ENCODE measurements at places on chromosomes 13 and 19.

- DNase-seq: no peak
- H3K36me3 ChIP-seq: no peaks in the 10 kb centered on the region
- no peaks in the 10 kb centered on the region for H3K4me1 ChIP-seq
- no peak overlapping the region for H3K27ac ChIP-seq
- peaks cover 11% of the 10 kb centered on the region for H3K27me3 ChIP-seq
- no peak overlapping the region for H3K4me3 ChIP-seq
Measured at GRCh38 chr13:111577956-111578605, 257.6 kb downstream of the TEX29 start.

- peaks cover 71% of the 10 kb centered on the region for H3K27me3 ChIP-seq
- no peak overlapping the region for H3K4me3 ChIP-seq
- no peak for DNase-seq
- H3K27ac ChIP-seq: no peak overlapping the region
- H3K4me1 ChIP-seq: peaks cover 5% of the 10 kb centered on the region
Measured at GRCh38 chr13:110458594-110459365, 102.7 kb downstream of the RAB20 start.

GRCh38 chr13:108283110-108283509 lies 13.6 kb downstream of the TNFSF13B start:
- H3K36me3 ChIP-seq: no peaks in the 10 kb centered on the region
- DNase-seq: no peak
- H3K4me3 ChIP-seq: no peak overlapping the region
- no peaks in the 10 kb centered on the region for H3K4me1 ChIP-seq

- peaks cover 3% of the 10 kb centered on the region for H3K36me3 ChIP-seq
- peaks cover 20% of the 10 kb centered on the region for H3K4me1 ChIP-seq
- H3K27me3 ChIP-seq: no peaks in the 10 kb centered on the region
- peak overlapping the region; percentile 61 for H3K27ac ChIP-seq
- DNase-seq: no peak
Measured at GRCh38 chr19:46824890-46825730, 25.5 kb downstream of the AP2S1 start.

GRCh38 chr13:51230477-51231105 lies 8.4 kb downstream of the FAM124A start:
- peaks cover 3% of the 10 kb centered on the region for H3K4me1 ChIP-seq
- H3K4me3 ChIP-seq: no peak overlapping the region
- H3K27me3 ChIP-seq: peaks cover 55% of the 10 kb centered on the region
- no peak for DNase-seq
- H3K36me3 ChIP-seq: no peaks in the 10 kb centered on the region
- H3K27ac ChIP-seq: no peak overlapping the region

GRCh38 chr13:113949546-113949945 lies 24.3 kb downstream of the C13orf46 start:
- peak overlapping the region; percentile 49 for H3K27ac ChIP-seq
- peaks cover 44% of the 10 kb centered on the region for H3K36me3 ChIP-seq
- no peak overlapping the region for H3K4me3 ChIP-seq
- H3K4me1 ChIP-seq: no peaks in the 10 kb centered on the region
- DNase-seq: no peak
- no peaks in the 10 kb centered on the region for H3K27me3 ChIP-seq

- no peak overlapping the region for H3K27ac ChIP-seq
- H3K4me3 ChIP-seq: no peak overlapping the region
- H3K36me3 ChIP-seq: no peaks in the 10 kb centered on the region
- no peak for DNase-seq
- no peaks in the 10 kb centered on the region for H3K4me1 ChIP-seq
Measured at GRCh38 chr13:109836629-109837607, 50.5 kb upstream of the IRS2 start.

GRCh38 chr19:21127001-21127400 lies 14.8 kb upstream of the ZNF431 start:
- DNase-seq: no peak
- H3K36me3 ChIP-seq: no peaks in the 10 kb centered on the region
- H3K27ac ChIP-seq: no peak overlapping the region
- no peaks in the 10 kb centered on the region for H3K4me1 ChIP-seq
- peaks cover 5% of the 10 kb centered on the region for H3K27me3 ChIP-seq
- no peak overlapping the region for H3K4me3 ChIP-seq

- peaks cover 3% of the 10 kb centered on the region for H3K36me3 ChIP-seq
- peaks cover 31% of the 10 kb centered on the region for H3K4me1 ChIP-seq
- no peak overlapping the region for H3K4me3 ChIP-seq
- H3K27ac ChIP-seq: peak overlapping the region; percentile 41
- no peaks in the 10 kb centered on the region for H3K27me3 ChIP-seq
Measured at GRCh38 chr19:6246174-6247006, 33.4 kb downstream of the MLLT1 start.

- H3K4me1 ChIP-seq: no peaks in the 10 kb centered on the region
- no peaks in the 10 kb centered on the region for H3K36me3 ChIP-seq
- H3K4me3 ChIP-seq: no peak overlapping the region
- H3K27me3 ChIP-seq: no peaks in the 10 kb centered on the region
- no peak for DNase-seq
Measured at GRCh38 chr13:106100171-106100919, 435.1 kb downstream of the EFNB2 start.

GRCh38 chr19:2014731-2015607 lies 545 bp downstream of the BTBD2 start:
- peaks cover 37% of the 10 kb centered on the region for H3K4me1 ChIP-seq
- peak overlapping the region; percentile 74 for H3K4me3 ChIP-seq
- peak; percentile 23 for DNase-seq
- H3K27ac ChIP-seq: peak overlapping the region; percentile 68
- peaks cover 12% of the 10 kb centered on the region for H3K36me3 ChIP-seq

GRCh38 chr13:75960538-75960994 lies 324.4 kb downstream of the LMO7 start:
- H3K27ac ChIP-seq: no peak overlapping the region
- DNase-seq: no peak
- no peaks in the 10 kb centered on the region for H3K4me1 ChIP-seq
- no peaks in the 10 kb centered on the region for H3K36me3 ChIP-seq
- no peak overlapping the region for H3K4me3 ChIP-seq

DNA sequence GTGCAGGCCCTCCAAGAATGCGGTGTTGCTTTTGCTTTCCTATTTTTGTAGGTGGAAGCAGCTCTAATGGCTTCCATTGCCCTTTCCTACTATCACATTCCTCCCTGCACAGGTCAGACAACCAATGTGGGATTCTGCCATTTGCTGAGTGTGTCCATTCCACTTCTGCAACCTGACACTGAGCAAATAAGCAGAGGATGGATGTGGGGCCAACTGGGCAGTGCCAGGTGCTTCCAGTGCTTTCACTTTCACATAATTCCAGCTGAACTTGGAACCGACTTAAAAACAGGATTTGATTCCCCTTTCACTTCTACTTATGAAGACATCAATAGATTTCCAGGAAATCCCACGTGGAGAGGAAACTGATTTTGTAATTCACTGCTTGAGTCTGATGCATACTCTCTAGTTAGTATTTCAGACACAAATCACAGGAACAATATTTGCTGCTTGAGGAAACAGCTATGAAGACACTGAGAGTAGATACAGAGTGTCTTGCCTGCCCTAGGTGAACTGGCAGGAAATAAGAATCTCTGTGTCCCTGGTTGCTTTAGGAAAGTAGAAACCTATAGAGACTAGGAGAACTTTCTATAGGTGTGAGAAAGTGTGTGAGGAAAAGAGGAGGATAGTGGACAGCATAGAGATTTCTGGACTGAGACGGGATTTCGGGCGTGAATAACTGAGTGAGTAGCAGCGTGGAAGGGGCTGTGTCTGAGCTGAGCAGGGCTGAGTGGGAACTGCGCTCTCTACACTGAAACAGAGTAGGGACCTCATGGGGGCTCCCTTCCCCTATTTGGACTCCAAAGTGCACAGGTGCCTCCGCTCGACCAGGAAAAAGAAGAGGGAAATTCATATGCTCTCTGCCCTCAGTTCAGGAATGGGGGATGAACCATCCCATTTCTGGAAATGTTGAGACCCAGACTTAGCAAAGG lies 22.5 kb downstream of the LGALS16 start:
- DNase-seq: no peak
- H3K27ac ChIP-seq: peak overlapping the region; percentile 12
- H3K4me1 ChIP-seq: peaks cover 15% of the 10 kb centered on the region
- H3K27me3 ChIP-seq: peaks cover 9% of the 10 kb centered on the region
- H3K4me3 ChIP-seq: peak overlapping the region; percentile 16
- no peaks in the 10 kb centered on the region for H3K36me3 ChIP-seq

- H3K27me3 ChIP-seq: peaks cover 51% of the 10 kb centered on the region
- H3K4me1 ChIP-seq: no peaks in the 10 kb centered on the region
- H3K4me3 ChIP-seq: no peak overlapping the region
- DNase-seq: no peak
- H3K36me3 ChIP-seq: no peaks in the 10 kb centered on the region
- no peak overlapping the region for H3K27ac ChIP-seq
Measured at GRCh38 chr19:31160336-31160926, 188.8 kb downstream of the TSHZ3 start.

GRCh38 chr19:36115453-36116343 lies at the start of gene TBCB:
Gene TBCB (plus strand): TSS chr19:36115468. CDS start chr19:36115561, 93 bp downstream.
- H3K4me3 ChIP-seq: peak within 1 kb of the TSS; percentile 89
- peaks cover 46% of the 10 kb centered on the region for H3K4me1 ChIP-seq
- H3K27ac ChIP-seq: peak within 1 kb of the TSS; percentile 99
- H3K27me3 ChIP-seq: no peaks in the 10 kb centered on the region
- no peak for DNase-seq

DNA sequence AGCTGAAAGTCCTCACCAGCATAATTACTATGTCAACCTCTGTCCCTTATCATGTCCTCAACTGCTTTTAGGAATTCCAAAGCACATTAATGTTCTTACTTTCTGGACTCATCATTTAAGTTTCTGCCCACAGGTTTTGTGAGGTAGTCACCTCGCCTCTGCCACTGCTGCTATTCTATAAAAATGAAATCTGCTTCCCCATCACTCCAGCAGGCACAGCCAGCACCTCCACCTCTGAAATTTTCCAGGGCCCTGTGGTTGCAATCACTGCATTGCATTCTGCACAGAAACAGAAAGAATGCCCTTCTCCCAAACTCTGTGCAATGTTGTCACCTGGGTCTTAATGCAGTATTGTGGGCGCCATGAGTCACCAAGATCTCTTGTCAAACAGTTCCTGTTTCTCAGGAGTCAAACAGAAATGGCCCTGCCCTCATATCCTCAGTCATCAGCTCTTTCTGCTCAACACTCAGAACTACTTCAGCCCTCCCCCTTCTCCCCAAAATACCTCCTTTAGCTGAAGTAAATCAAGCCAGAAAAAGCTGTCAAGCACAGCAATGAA lies 529.2 kb upstream of the NBEA start:
- no peak overlapping the region for H3K4me3 ChIP-seq
- no peaks in the 10 kb centered on the region for H3K4me1 ChIP-seq

DNA sequence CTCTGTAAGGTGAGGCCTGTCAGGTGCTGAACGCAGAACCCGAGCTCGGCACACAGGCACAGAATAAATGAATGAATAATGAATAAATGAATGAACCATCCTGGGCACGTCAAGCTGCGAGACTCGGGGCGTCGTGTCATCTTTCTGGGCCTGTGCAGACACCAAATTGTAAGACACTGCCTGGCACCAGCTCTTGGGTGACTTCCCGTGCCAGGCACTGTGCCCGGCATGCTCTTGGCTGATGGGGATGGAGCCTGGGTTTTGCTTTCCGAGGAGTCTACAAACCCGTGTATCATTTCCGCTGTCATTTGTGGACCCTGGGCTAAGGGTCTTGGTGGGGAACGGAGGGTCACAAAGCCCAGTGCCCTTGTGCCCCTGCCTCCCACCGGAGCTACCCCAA lies 43.9 kb downstream of the CELF5 start:
- DNase-seq: no peak
- H3K27me3 ChIP-seq: peaks cover 38% of the 10 kb centered on the region
- no peak overlapping the region for H3K27ac ChIP-seq
- H3K36me3 ChIP-seq: no peaks in the 10 kb centered on the region
- no peaks in the 10 kb centered on the region for H3K4me1 ChIP-seq
- no peak overlapping the region for H3K4me3 ChIP-seq

DNA sequence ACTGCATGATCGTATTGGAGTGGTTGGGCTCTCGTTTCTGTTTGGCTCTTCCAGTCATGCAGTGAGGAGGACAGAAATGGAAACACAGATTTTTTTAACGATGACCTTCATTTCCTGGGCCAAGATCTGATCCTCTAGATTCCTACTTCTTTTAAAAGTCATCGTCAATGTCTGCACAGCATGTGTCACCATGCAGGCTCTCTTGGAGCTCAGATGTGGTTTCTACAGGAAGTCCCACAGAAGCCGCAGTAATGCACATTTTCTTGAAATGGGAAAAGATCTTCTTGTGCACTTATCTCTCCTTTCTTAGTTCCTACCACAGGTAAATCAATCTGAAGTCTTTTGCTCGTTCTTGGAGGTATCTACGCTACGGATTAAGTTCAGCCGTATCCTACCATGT lies 626.9 kb downstream of the EFNB2 start:
- no peak overlapping the region for H3K27ac ChIP-seq
- H3K27me3 ChIP-seq: no peaks in the 10 kb centered on the region
- H3K4me3 ChIP-seq: no peak overlapping the region

GRCh38 chr13:103000157-103000556 lies 66.1 kb downstream of the SLC10A2 start:
- no peak overlapping the region for H3K27ac ChIP-seq
- no peaks in the 10 kb centered on the region for H3K4me1 ChIP-seq
- H3K4me3 ChIP-seq: no peak overlapping the region
- no peak for DNase-seq
- no peaks in the 10 kb centered on the region for H3K36me3 ChIP-seq
- no peaks in the 10 kb centered on the region for H3K27me3 ChIP-seq

DNA sequence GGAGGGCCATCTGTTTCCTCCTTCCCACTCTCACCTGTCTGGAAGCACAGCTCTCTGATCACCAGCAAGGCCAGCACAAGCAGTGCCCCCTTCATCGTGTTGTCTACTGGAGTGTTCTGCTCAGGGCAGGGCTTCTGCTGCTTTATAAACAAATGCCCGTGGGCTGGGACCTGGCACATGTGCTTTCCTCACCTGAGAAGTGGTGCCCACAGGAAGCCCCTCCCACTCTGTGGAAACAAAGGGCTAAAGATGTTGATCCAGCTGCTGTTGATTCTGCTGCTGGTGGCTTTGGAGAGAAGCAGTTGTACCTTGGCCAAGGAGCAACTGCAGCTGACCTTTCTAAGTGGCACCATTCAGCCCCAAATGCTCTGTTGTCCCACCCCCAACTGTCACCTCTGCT lies 26.4 kb upstream of the ZNF181 start:
- H3K27ac ChIP-seq: no peak overlapping the region
- no peak overlapping the region for H3K4me3 ChIP-seq
- H3K36me3 ChIP-seq: no peaks in the 10 kb centered on the region
- DNase-seq: no peak
- H3K4me1 ChIP-seq: peaks cover 3% of the 10 kb centered on the region

GRCh38 chr13:100428986-100429385 lies 159.6 kb downstream of the GGACT start:
- no peaks in the 10 kb centered on the region for H3K27me3 ChIP-seq
- H3K4me1 ChIP-seq: peaks cover under 1% of the 10 kb centered on the region
- H3K4me3 ChIP-seq: no peak overlapping the region
- DNase-seq: no peak
- H3K27ac ChIP-seq: no peak overlapping the region

GRCh38 chr19:12946092-12946721 lies 545 bp downstream of the RAD23A start:
- H3K4me1 ChIP-seq: peaks cover 20% of the 10 kb centered on the region
- H3K27me3 ChIP-seq: no peaks in the 10 kb centered on the region
- peak overlapping the region; percentile 96 for H3K4me3 ChIP-seq
- H3K27ac ChIP-seq: peak overlapping the region; percentile 98
- no peak for DNase-seq

- H3K4me1 ChIP-seq: no peaks in the 10 kb centered on the region
- H3K36me3 ChIP-seq: no peaks in the 10 kb centered on the region
- no peaks in the 10 kb centered on the region for H3K27me3 ChIP-seq
Measured at GRCh38 chr13:48961379-48961778, 14.3 kb upstream of the FNDC3A start.

All from effector memory CD8-positive, alpha-beta T cell (primary cell).